Midbrain (tissue), 1 donor: ENCODE measurements at places on chromosomes 11 and 22.

DNA sequence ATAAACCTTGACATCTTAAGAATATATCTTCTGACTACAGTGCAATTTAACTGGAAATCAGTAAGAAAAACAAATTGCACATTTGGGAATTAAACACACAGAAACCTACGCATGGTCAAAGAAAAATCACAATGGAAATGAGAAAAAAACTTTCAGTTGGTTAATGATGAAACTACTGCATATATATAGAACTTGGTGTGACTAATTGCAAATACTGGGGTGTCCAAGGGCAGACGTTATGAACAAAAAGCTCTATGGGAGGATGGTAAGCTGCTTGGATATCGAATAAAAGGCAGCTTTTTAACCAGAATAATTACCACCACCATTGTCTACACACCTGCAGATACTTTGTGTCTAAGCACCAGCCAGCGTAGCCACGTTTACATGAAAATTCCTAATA is 791 bp downstream of the GDPD4 start:
- no peak for DNase-seq

DNA sequence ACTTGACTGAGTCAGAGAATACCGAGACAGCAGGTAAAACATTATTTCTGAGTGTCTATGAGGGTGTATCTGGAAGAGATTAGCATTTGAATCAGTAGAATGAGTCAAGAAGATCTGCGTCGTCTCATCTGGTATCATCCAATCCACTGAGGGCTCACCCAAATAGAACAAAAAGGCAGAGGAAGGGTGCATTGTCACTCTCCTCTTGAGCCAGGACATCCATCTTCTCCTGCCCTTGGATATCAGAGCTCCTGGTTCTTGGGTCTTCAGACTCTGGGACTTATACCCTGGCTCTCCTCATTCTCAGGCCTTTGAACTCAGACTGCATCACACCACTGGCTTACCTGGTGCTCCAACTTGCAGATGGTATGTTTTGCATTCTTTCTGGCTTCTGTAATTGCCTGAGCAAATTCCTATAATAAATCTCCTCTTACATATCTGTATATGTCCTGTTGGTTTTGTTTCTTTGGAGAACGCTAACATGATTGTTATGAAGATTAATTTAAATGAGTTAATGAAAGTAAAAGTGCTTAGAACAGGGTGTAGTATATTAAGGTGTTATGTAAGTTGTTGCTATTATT is 49.3 kb downstream of the ME3 start:
- DNase-seq = no peak

GRCh38 chr11:34595391-34595790 is 25.5 kb upstream of the EHF start:
- no peak for DNase-seq

DNA sequence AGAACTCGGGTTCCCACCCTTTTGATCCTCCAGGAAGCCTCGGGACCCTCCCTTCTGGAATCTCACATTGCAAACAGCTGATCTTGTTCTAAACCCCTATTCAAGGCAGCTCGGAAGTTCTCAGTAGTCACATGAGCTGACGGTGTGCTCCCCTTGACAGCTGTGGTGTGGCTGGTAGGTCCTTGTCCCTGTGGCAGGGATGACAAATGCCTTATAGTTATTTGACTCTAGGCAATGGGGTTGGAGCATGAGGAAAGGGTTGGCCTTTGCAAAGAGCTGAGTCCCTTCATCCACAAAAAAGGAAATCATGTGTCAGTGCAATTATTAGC is 23.6 kb downstream of the EIF4G2 start:
- DNase-seq = no peak

DNA sequence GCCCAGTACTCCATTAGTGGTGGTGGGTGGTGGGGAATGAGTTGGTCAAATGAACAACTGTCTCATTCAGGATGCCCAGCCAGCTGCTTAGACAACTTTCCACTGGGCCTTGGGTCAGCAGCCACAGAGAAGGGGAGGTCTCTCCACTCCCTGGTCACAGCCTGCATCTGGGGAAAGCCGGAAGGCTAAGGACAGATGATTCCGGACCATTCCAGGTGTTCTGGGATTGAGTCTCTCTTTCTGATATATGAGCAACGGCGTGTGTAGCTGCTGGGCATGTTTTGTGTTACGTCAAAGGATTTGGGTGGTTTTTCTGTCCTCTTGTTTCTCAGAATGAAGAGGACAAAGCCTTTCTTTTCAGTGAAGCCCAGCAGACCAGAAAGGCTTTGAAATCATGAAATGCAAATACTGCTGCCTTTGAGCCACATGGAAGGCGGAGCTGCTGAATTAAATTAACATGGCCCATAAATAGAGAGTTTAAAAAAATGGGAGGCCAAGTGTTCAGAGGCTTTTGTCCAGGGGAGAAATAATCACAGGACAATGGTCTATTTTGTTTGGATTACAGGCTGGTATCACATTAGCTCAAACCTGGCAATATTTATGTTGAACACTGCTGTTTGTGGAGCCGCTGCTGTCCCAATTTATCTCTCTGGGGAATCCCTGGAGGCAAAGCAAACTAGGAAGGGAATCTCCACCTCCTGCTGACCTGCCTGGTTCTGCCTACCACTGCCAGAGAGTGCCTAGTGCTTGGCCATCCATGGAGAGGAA is 234.4 kb upstream of the E2F8 start:
- peak; percentile 90 for DNase-seq

DNA sequence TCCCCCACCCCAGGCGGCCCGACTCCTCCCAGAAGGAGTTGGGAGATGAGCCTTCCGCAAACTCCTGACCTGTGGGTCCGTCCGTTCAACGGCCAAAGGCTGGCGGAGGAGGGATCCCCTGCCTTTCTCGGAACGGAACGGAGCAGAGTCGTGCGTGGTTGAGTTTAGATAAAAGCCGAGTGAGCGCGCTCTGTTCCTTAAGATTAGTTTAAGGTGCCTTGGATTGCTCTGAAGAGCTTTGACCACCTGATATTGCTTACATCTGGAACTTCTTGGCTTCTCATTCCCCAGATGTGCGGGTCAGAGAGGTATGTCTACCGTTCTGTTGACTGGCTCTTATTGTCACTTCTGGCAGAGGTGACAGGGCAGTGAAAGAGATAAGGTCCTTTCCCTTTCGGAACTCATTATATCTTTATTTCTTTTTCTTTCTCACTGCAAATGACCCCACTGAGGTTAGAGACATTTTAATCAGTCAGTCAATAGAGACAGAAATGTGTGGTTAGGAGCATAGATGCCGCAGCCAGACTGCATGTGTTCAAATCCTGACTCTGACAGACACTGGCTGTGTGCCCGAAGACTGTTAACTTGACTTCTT is at the start of gene TRIM6:
Gene TRIM6, plus strand, starts transcription at position 31 of the 595 bp plus-strand sequence. Its CDS starts 261 bp downstream, at position 292.
- DNase-seq = no peak

GRCh38 chr11:16818284-16818683 is 79.8 kb downstream of the C11orf58 start:
- DNase-seq = no peak
